ENCODE measurements at places on chromosomes 3 and 15.

DNA sequence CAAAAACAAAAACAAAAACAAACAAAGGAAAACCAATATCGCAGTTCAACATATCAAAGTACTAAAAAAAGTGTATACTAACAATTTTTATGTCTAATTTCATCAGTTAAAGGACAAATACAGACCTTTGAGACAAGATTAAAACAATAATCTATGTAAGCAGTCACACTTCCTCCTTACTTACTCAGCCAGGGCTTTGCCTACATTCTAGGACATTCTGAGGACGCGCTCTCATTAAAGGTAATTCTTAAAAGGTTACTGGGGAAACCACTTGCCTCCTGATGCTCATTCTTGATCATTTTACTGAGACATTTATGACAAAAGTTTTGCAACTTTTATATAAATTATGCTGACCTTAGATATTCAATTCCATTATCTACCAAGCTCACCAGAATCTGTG lies 93.4 kb downstream of the CBLB start:
- DNase-seq, result no peak

DNA sequence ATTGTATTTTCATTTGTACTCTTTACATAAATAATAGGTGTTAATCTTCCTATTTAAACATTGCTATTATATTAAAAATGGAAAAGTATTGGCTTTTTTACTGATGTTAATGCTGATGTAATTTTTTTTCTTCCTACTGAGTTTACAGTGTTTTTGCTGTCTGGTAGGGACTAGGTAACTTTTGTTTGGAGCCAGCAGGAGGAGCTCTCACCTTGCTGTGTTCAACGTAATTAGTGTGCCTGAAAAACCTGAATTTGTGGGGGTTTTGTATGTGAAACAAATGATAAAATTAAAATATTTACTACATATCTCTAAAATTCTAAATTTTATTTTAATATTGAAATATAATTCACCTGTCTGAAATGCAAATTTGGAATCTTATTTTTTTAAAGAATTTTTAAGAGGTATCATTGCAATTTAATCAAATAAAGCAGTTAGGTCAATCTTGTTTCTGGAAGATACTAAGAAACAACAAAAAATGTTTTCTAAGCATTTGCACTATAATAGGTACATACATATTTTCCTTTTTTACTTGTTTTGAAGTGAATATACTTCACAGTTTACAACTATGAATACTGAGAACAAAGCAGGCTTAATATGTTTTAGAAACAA lies 48.8 kb downstream of the EPHA6 start:
- DNase-seq, result no peak

DNA sequence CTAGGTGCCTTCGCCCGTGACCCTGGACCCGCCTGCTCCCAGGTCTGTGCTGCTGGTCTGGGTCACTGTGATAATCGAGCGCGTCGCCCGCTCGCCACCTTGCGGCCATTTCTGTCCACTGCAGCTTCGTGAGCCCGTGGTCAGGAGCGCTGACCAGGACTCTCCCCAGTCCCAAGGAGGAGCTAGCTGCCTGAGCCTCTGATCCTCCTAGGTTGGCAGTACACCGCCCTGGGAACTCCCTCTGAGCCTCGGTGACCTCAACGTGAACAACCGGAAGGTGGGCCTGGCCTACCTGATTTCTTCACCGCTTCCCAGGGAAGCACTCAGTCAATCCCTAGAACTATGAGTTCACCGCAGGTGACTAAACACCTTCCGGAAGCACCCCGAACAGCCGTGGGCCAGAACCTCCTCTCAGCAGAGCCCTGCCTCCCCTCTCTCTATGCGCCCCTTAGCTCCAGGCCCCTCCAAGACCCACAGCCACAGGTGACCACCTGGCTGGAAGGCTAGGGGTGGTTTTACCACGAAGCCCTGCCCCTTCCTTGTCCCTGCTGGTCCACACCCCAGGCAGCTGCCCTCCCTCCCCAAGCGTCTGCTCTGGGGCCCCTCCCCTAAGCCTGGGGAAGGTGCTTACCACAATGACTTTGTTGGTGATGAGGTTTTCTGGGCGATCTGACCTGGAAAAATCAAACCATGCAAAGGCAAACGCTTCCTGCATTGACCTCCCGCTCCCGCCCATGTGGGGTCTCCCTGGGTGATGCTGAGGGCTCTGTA lies 9.7 kb downstream of the PLA2G4D start:
- DNase-seq, result no peak

- no peak for DNase-seq
These were observed 55.3 kb upstream of the LEKR1 start for GRCh38 chr3:156770699-156771414.

Measured in GM04504 (cell line).